ENCODE measurements at places on chromosomes 7 and 10. TPM values are rescaled to one million over a fixed set of nuclear protein-coding genes. Genes with fewer than 3 reads are reported as not detected.

The MRPL43 gene
- polyA plus RNA-seq, result 163 TPM

- no peak for DNase-seq
Observed at GRCh38 chr7:71480791-71481190, 348.8 kb downstream of the GALNT17 start.

The CPN1 gene
- not detected for polyA plus RNA-seq

DNA sequence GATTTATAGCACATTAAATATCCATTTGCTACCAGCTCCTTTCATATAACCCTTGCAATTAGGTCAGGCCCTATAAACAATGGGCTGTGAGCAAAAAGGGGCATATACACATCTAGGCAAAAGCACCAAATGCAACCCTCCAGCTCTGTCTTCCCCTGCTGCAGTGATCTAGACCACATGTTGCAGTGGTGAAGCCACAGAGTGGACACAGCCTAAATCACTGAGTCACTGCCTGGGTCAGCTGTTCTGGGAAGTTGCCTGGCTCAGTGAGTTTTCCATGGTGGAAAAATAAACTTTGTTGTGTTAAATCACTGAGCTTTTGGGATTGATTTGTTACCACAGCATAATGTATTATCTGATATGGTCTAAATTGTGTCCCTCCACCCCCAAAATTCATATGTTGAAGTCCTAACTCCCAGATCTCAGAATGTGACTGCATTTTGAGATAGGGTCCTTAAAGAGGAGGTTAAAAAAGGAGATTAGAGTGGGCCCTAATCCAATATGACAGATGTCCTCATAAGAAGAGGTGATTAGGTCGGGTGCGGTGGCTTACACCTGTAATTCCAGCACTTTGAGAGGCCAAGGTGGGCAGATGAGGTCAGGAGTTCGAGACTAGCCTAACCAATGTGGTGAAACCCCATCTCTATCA lies 70.4 kb downstream of the ZFAND4 start:
- DNase-seq, result no peak

The ASB10 gene
- not detected for polyA plus RNA-seq

GRCh38 chr10:72740528-72740927 lies 48.6 kb downstream of the MCU start:
- DNase-seq, result no peak

DNA sequence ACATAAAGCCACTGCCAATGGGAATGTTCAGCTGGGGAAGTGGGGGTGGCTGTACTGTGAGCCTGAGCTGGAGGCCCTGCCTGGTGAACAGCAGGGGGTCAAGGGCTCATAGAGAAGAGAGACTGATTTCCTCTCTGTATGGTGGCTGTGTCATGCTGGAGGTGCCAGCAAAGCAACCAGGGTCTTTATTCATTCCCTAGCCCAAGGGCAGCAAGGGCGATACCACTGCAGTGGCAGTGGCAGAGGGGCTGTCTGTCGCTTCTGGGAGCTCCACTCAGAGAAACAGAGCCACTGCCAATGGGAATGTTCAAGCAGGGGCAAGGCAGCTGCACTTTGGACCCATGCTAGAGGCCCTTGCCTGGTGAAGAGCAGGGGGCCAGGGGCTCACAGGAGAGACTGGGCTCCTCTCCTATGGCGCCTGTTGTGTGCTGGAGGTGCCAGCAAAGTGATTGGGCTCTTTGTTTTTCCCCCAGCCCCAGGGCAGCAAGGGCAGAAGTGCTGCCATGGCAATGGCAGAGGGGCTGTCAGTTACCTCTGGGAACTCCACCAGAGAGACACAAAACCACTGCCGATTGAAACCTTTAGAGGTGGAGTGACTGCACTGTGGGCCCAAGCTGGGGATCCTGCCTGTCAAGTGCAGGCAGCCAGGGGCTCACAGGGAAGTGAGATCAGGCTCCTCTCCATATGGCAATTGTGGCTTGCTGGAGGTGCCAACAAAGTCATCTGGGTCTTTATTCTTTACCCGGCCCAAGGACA lies 545.1 kb downstream of the SH2D4B start:
- DNase-seq, result no peak

- peak; percentile 42 for DNase-seq
Observed at GRCh38 chr7:38169847-38170246, 8.2 kb upstream of the STARD3NL start.

The THSD7A gene
- not detected for polyA plus RNA-seq

DNA sequence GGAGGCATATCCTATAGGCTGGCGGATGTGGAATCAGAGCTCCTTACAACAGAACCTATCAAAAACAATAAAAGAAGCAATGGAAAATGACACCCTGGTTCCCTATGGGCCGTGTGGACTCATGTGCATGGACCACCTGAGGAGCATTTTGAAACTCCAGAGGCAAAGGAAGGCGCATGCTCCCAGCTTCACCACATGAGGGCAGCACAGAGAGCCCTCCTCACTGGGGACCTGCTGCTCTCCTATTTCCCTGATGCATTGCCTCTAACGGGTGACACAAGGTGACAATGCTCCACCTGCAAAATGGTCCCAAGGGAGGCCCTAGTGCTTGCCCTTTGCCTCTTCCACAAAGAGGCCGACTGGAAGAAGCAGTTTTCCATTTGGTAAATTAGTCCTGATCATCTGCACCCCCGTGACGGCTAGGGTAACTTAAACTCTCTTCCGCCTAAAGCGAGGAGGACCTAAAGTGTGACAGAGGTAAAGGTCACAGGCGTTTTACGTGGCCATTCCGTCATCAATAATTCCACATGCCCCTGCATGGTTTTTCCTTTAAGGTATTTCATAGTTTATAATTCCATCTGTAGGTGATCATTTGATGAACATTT lies 67.7 kb downstream of the GPAM start:
- DNase-seq, result no peak

GRCh38 chr10:24703700-24704099 lies 20.0 kb downstream of the ARHGAP21 start:
- no peak for DNase-seq

DNA sequence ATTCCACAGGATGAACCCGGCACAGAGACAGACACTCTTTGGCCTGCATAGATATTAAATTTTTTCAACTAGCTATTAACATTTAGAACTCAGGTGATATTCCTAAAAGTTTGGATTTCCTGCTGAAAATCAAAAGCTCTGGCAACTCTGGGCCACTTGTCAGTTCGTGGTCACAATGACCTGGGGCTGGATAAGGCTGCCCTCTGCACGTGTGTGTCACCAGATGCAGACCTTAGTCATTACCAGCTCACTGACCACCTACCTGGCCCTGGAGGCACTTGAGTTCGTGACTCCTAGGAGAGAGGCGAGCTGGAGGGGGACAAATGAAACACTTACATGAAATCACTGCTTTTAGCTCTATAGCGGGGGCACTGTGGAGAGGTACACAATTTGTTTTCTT lies 126.5 kb downstream of the HIPK2 start:
- no peak for DNase-seq

DNA sequence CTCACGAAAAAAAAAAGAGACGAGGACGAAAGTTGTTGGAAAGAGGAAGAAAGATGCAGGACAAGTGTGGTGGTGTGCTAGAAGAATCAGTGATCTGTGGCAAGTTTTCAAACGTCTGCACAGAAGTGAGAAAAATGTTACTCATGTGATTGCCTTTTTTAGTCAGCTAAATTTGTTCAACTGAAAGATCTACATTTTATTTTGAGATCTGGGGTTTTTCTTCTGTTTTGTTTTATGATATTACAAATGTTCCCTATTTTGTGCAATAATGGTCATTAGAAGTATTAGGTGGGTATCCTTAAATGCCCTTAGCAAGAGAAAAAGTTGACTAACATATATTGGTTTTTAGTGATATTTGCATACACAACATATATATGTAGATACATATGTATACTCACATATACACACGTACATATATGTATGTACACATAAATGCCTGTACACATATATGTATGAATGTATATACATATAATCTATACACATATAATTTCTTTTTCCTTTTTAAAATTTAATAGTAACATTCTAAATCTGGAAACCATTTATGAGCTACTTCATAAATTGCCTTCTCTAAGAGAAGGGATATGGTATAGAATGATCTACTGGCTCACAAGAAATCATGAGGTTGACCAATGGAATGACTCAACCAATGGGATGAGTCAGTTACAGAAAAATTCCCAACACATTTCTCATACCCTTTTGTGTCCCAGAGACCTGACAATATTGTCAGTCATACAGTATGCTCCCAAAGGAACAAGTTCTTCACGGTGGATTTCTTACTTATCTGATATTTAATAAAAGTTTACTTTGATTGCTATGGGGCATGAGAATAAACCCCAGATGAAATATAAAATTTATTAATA lies 38.4 kb downstream of the SLC39A12 start:
- DNase-seq, result no peak

DNA sequence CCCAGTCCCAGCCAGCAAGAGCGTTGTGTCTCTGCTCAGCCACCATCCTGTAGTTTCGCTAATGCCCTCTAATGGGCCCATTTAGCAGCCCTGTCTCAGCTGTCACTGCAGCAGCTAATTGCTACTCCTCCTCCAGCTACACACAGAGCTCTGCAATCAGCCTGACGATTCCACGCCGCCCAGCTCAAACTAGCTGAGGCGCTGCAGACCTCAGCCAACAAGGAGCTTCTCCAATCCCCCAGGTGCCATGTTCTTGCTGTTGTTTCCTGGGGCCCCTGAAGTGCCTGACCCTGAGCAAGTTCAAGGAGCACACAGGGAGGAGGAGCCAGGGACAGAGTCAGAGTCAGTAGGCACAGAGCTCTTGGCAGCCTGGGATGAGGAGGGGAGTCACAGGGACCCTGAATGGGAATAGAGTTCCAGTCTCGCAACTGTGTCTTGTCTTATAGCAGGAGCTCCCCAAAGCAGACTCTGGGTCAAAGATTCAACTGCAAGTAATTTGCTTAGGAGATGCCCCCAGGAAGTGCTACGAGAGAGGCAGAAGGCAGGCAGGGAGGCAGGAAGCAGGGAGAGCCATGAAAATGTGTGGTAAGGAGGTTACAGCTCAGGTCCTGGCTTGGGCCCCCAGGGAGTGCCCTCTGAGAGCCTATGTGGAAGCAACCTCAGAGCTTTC lies 135.8 kb upstream of the UNC5B start:
- DNase-seq, result no peak

DNA sequence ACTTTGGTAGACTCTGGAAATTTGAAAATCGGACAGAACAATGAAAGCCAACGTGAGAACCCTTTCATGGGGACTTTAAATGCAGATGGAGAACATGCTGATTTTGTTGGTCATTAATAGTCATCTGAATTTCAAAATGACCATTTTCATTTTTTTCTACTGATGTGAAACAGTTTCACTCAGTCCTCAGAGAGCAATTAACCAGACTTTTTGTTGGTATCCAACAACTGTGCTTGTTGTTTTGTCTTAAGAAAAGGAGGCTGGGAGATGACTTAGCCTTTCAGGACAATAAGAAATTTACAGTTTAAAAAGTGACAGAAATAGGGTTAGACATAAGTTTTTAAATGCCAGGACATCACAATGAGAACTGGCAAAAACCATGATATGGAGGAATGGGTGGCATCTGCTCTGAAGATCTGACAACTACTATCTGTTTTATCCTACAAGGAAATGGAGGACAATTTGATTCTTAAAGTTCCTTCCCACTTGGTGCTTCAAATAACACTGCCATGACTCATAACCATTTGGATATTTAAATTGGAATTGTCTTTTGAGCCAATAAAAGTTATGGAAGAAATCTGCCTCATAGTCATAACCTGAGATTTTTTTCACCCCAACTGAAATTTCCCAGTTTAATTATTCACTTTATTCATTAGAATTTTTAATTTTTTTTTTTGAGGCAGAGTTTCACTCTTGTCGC lies 87.2 kb upstream of the HPS1 start:
- DNase-seq, result no peak
